Right hindlimb (tissue), 1 donor: ENCODE measurements at places on chromosomes 7 and 10.

DNA sequence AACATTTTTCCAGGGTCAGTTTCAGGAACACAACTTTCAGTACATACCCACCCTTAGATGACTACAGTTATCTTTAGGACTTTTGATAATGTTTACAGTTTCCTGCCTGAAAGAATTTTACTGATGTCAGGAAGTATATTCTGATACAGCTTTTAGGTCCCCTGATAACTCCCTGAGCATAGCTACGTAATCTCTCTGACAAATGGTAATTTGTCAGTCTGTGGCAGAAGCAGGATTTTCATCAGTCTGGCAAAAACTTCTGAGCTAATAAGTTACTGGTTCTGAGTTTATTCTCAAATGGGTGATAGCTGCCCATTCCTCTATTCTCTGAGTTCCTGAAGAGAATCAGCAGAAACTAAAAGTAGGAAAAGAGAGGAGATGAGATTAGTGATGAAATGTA lies 270.1 kb upstream of the MTPN start:
- no peak for DNase-seq

DNA sequence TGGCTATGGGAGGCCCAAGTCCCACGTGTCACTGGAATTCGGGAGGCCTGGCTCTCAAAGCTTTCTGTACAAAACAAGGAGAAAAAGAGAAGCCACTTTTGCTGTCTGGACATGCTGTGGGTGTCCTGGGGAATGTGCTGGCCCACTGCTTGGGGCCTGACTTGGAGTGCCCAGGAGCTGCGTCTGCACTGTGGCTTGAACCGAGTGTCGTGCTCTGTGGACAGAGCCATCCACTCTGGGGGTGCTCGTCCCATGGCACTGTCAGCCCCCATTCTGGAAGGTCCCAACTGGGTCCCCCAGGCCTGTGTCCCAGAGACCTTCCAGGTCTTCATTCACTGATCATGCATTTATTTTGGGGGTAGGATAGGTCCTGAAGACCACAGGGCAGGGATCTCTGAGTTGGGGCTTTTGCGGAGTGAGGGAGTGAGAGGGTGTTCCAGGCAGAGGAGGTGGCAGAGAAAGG lies 138.0 kb downstream of the LHPP start:
- no peak for DNase-seq

DNA sequence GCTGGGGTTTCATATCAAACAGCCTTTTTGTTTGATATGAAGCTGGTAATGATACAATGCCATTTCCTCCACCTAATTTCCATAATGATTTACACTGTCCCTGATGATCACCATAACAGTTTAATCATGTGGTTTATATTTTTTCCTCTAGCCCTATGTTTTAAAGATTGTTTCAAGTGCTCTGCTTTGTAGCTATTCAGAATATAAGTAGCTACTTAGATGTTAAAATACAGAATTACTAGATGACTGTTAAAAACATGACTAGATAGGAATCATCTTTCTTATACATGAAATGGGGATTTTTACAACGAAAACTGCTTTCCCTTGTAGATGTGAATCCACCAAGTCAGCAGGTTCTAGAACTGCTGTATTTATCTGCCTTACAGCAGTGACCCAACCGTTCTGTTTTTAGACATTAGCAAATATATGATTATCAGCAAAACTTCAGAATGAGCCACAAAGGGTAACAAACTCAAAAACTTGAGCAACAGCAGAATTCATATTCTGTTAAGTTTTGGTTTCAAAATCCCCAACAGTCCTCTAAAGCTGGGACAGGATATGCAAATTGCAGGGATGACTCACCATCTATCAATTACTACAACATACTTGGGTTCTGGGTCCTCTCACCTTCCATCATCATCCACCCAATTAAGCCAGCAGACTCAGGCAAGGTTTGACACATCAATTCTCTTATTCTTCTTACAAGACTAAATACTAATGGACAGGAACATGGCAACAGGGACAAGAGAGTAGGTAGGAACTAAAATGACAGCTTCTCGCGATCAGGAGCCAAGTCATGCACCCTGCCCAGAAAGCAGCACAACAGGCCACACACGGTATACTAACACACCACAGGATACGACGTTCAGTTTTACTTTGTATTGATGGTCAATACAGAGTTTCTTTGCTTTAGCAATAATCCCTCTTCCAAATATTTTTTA lies 83.9 kb downstream of the PIP4K2A start:
- no peak for DNase-seq

DNA sequence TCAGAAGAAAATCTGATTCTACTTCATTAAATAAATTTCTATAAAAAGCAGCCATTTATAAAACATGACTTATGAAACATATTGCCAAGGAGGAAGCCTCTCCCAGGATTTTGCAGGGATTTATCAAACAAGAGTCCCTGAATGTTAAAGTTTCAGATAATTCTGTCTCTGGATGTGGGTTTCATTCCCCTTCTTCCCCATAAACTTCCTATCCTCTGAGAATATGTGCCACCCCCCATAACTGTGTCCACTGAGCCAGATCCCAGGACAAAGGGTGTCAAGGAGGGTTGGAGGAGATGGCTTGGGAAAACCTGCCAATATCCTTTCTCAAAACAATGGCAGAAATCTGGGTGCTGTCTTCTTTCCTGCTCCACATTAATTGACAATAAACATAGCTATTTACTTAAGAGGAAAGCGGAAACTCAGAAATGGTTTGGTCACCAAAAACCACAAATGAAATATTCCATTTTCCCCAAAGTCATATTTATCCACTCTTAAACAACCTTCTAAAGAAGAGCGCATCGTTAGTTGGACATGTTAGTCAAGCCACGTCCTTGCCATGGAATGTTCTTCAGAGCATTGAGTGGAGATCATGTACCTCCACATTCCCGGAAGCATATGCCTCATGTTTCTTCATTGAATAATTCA lies 54.3 kb upstream of the AKR1E2 start:
- DNase-seq = no peak

DNA sequence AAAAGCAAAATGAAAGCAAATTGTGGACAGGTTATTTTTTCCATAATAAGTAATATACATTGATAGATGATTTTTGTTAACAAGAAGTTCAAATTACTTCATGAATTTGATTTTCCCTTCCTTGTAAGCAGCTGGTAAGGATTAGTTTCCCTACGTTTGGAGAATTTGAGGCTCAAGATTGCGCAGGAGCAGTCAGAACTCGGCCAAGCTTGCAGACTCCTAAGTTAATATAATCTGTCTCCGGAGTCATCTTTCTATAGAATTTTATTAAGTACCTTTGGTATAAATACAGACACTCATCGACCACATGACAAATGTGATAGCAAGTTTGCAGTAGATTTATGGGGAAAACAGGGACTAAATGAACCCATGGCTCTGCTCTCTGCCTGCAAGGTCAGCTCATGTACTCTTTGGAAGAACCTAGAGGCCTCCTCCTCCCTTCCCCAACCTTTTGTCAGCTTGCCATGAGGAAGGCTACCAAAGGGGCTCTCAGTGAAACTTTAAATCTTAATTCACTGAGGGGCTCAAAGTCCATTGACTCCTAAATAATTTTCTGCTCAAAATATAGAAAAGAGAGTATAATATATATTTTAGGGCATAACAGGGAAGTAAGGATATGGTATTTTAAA lies 89.2 kb upstream of the CTTNBP2 start:
- no peak for DNase-seq

- DNase-seq = peak; percentile 89
Measured at GRCh38 chr10:30751678-30752331, 122.3 kb upstream of the LYZL2 start.

DNA sequence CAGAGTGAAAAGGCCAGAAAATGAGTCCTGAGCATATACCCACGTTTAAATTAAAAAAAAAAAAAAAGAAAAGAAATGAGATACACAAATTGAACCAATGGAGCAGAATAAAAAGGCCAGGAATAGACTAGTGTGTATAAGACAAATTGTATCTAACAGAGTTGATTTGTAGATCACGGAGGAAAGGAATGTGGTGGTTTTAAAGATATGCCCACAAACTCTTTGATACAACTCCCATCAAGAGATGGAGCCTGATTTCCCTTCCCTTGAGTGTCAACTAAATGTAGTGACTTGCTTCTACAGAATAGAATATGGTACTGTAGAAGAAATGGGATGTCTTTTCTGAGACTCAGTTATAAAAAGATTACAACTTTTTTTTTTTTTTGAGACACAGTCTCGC lies 10.4 kb downstream of the SYPL1 start:
- DNase-seq = no peak

GRCh38 chr7:157501581-157501980 lies 164.8 kb downstream of the DNAJB6 start:
- no peak for DNase-seq

GRCh38 chr7:80681272-80681885 lies 42.9 kb downstream of the CD36 start:
- DNase-seq = no peak

DNA sequence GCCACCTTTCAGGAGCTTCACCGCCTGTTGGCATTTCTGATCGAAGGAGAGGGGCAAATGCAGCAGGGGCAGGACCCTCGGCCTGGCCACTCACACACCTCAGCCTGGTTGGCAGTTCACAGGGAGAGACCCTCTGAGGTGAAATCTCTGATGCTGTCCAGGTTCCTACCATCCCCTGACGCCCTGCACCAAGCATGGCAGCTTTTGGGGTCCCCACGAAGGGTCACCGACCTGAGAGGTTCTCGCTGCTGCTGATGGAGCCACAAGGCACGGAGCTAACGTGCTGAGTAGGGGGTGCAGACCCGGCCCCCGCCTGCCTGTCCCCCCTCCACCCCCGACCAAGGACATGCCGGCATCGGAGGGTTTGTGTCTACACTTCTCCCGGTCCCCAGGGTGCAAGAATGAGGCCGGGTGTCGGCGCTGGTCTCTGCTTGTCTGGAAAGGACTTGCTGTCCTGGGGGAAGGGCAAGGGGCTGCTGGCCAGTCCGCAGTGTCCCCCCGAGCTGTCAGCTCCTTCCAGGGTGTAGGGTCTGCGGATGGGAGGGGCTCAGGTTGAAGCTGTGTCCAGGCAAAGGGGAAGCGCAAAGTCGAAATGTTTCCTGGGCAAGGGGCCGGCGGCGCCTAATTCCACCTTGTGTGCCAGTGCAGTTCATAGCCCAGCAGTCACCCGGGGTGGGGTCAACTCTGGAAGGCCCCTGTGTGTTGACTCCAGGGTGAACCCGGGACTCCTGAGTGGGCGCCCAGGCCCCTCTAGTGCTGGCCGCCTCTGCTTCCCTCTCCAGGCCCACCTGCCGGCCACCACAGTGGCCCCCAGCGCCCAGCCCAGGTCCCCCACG lies 132.6 kb downstream of the DNAJB6 start:
- no peak for DNase-seq
